ENCODE measurements at places on chromosomes 3 and 15. TPM values are rescaled to one million over a fixed set of nuclear protein-coding genes. Genes with fewer than 3 reads are reported as not detected.

The EPHA3 gene
- 0.67 TPM for total RNA-seq

The GOLGA8T gene
- not detected for total RNA-seq

The NANOGP8 gene
- not detected for total RNA-seq

The CD200 gene
- total RNA-seq: 23.7 TPM

The NOX5 gene
- 0.50 TPM for total RNA-seq

The SEC22C gene
- 68.7 TPM for total RNA-seq

The UBE2E1 gene
- 49.5 TPM for total RNA-seq

The FGF7 gene
- total RNA-seq: not detected

The GMPPB gene
- 19.2 TPM for total RNA-seq

The RBMS3 gene
- total RNA-seq: 31.5 TPM

The WDR93 gene
- total RNA-seq: 0.17 TPM

The CLDN18 gene
- not detected for total RNA-seq

The PSMA4 gene
- total RNA-seq: 144 TPM

The PPM1L gene
- total RNA-seq: 2.0 TPM

The TMC3 gene
- total RNA-seq: not detected

The CCDC39 gene
- total RNA-seq: not detected

The EFHB gene
- 0.61 TPM for total RNA-seq

The SCG3 gene
- total RNA-seq: not detected

The DLEC1 gene
- total RNA-seq: not detected

The TUSC2 gene
- total RNA-seq: 22.0 TPM

The PFKFB4 gene
- 14.7 TPM for total RNA-seq

The SCAMP5 gene
- total RNA-seq: 1.1 TPM

The ZDHHC23 gene
- 3.5 TPM for total RNA-seq

The DNASE1L3 gene
- total RNA-seq: not detected

The HYAL3 gene
- 10.8 TPM for total RNA-seq

The NAA50 gene
- 201 TPM for total RNA-seq

The CMTM8 gene
- total RNA-seq: 0.67 TPM

The KIAA1143 gene
- 21.3 TPM for total RNA-seq

The SLC27A2 gene
- 19.7 TPM for total RNA-seq

The SERINC4 gene
- total RNA-seq: 0.17 TPM

The BFSP2 gene
- not detected for total RNA-seq

Data from mammary epithelial cell (primary cell).